ENCODE measurements at places on chromosomes 7 and 10.
A peak's percentile ranks its signal among the peaks of the same experiment; 100 is the strongest.

- DNase-seq = no peak
Measured at GRCh38 chr7:4738711-4739527, 36.5 kb upstream of the AP5Z1 start.

DNA sequence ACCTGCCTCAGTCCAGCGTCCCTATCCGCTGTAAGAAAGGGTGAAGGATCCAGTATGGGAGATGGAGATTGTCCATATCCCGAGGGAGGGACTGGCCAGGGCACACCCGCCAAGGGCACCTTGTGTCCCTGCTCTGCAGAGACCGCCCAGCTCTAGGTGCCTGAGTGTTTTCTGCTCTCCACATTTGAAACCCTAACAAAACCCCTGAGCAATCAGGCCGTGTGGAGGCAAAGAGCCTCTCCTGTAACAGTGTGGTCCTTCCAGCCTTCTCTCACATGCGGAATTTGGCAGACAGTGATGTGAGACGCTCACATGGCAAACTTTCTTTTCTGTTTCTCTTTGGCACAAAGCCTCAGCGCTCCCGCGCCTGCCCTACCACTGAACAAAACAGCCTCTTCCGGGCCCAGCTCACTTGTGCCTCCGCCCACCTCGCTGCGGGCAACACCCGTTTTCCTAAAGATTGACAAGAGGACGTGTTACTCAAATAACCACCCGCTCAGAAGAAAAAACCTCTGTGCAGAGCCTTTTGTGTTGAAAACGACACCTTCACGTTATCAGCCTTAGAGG, 514.8 kb downstream of the DNAJB6 start:
- peak; percentile 52 for DNase-seq

DNA sequence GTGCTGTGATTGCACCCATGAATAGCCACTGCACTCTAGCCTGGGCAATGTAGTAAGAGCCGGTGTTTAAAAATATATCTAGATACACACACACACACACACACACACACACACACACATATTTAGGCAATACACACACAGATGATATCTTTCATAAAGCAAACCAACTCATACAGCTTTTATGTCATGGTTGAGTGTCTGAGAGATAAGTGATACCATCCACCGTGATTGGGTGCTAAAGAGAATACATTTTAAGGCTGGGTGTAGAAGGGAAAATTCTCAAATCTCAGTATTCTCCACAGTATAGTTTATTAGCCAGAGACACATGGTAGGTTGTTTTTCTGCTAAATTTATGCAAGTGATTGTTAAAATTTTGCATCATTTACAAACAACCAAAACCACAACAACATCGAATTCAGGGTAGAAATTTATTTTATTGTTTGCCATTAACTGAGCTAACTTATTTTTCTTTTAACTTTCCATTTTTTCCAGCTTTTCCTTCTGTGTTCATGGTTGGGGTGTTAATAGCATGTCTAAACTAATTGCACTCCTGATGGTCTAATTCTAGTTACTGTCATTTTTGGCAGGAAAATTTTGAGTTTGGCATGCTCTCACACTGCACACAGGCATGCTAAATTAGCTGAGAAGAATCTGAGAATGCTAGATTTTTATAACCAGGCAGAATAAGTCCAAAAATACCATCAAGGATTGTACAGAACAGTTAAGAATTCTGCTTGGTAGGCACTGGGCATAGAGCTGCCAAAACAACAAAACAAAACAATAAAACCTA, 57.9 kb upstream of the SYPL1 start:
- no peak for DNase-seq

DNA sequence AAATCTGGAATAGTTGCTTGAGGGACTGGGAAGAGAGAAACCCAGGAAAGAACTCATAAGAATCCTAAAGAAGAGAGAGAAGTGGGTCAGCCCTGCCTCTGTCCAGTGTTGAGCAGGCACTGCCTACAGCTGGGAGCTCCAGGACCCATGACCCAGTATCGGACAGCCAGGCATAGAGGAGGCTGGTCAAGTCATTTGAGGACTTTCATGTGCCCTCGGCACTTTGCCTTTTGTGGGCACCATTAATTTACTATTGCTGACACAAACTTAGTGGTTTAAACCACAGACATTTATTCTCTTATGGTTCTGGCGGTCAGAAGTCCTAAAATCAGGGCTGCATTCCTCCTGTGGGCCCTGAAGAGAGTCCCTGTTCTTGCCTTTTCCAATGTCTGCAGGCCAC, 60.3 kb downstream of the CPXM2 start:
- DNase-seq = no peak

All from stimulated activated CD4-positive, alpha-beta T cell treated with anti-CD3 and anti-CD28 coated beads, Interleukin-1b, Interleukin-23, amount 100 ng/mL, for 4 hours (primary cell).